ENCODE measurements at places on chromosomes 7 and 10.

DNA sequence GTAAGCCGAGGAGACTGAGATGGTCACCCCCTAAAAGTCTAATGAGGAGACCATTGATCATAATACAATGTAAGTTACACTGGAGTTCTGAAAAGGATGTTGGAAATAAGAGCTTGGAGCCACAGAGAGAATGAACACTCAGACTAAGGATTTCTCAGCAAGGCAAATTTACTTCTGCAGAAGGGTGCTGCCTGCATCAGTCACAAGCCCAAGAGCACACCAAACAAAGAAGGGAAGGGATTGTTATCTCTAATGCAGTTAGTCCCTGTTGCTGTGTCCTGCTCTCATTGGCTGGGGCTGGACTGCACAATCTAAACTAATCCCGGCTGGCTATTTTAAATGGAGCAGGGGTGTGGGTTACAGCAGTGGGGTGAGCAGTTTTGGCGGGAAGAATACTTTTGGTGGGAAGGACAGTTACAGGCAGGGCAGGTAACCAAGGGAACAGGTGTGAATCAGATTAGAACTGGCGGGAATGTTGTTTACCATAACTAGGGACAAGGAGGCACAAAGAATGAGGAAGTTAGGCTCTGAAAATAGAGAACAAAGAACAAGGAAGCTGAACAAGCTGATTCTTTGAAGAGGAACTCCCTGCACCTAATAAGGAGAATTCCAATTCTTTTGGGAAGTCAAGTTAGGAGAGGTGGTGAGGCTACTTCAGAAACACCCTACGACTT lies 30.3 kb upstream of the TRIM24 start:
- DNase-seq = no peak

DNA sequence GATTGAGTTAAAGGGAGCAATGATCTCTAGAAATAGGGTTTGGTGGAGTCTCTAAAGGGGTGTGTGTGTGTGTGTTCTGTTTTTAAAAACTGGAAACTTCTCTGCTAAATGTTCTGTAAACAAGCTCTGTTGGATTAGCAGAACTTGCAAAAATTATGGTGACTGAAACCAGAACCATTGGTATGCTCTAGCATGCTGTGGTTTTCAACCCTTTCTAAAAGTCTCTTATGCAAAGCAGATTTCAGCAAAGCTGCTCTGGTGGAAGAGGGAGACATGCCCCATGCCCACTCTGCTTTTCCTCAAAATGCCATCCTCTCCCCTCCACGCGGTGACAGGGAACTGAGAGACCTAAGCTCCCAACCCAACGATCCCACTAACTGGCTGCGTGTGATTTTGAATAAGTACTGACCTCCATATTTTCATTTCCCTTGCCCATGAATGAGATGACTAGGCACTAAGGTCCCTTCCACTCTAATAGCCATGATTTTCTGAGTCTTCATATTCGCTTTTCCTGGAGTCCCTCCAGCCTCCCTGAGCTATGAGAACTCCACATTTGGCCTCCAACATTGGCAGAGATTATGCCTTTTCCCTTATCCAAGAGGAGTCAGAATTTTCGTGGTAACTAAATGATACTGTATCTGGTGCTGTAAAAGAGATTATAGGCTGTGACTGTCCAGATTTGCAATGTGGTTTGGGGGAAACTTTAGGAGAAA lies 117.3 kb upstream of the PALS2 start:
- DNase-seq = no peak

DNA sequence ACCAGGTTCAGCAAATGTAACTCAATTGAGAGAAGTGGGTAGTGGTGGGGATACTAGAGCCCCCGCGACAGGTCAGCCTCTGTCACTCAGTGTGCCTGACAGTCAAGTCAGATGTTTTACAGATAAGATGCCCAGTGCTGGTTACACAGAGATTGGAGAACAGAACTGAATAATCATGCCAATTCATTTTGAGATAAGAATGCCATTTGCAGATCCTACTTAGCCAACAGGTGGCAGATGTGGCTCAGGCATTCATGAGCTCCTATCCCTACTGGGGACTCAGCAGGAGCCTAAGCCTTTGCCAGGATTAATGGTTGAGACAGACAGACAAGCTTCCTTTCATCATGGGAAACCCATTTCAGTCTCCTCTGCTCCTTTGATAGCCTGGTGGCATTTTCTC lies 137.8 kb downstream of the MAPK8 start:
- no peak for DNase-seq

GRCh38 chr10:131585761-131586160 lies 274.2 kb upstream of the TCERG1L start:
- DNase-seq = no peak

- no peak for DNase-seq
Observed at GRCh38 chr7:137751361-137752009, 95.3 kb downstream of the DGKI start.

GRCh38 chr7:48427671-48428070 lies 256.4 kb downstream of the ABCA13 start:
- no peak for DNase-seq

All from stimulated activated CD4-positive, alpha-beta T cell treated with anti-CD3 and anti-CD28 coated beads, Interleukin-1b, Interleukin-23, amount 100 ng/mL, for 48 hours (primary cell).